GDM1 (cell line): ENCODE measurements at places on chromosomes 11 and 22.

- no peak for DNase-seq
Observed at GRCh38 chr22:22030493-22031182, 48.1 kb upstream of the TOP3B start.

DNA sequence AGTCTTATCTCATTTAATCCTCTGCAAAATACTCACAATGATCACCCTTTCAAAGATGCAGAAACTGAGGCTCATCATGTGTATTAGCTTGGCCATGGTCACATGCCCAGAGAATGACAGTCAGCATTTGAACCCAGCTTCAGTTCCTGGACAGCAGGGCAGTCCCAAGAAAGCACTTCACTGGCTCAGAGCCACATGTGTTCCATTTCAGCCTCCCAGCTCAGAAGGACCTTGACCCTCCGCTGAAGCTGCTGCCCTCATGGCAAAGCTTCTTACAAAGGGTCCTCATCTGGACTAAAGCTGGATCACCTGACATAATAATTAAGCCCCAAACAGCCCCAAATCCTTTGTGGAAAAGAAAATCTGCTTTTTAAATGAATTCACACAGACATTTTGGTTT lies 37.0 kb downstream of the TENM4 start:
- no peak for DNase-seq

DNA sequence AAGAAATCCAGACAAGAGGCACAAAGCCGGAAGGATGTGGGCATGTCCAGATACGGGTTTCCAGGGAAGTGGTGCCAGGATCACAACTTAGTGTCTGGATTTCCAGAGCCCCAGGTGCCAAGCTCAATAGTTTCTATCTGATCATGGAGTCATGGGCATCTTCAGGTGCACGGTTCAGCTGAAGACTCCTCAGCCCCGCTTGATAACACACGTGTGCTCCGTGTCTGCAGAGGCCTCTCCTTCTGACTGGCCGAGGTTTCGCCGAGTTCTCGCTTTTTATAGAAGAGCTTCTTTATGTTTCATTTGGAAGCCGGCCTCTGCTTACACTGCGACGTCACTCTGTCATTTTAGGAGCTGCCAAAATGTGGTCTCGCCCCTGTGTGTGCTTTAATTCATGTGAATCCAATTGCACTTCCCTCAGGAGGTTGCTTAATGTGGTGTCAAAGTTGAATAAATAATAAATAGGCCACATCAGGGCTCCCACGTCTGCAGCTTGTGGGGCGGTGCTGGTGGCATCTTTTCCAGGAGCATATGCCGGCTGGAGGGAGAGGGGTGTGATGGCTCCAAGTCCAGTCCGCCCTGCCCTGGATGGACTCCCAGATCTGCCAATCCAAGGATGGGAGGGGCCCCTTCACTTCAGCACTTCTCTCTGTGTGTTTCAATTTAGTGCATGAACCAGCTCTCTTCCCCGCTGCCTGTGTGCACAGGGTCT lies 1410.8 kb downstream of the TBC1D22A start:
- no peak for DNase-seq

DNA sequence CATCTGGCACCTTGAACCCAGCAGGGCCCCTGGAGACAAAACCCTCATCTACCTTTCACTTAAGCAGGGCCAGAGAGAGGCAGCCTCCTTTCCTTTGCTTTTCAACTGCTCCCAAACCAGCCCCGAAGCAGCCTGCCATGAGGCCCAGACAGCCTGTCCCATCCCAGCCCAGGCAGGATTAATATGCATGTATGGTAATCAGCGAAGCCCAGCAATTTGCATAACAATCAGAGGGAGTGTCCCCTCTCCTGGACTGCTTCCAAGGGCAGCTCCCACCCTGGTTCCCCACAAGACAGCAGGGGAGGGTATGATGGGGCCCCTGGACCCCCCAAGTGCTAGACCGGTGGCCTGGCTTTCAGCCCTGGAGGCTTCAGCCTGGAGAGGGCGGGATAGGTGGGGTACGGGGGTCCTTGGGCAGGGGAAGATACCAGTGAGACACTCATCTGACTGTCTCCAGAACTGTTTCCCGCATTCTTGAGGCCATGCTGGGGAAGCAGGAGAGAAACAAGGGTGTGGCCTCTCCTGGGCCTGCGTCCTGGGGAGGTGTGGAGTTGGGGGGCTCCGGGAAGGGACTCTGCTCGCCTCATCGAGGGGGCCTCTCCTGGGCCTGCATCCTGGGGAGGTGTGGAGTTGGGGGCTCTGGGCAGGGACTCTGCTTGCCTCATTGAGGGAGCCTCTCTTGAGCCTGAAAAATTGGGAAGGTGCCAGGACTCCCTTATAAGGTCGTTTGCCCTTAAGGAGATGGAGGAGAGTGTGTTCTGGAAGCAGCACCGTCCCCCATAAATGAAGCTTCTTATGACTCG lies 93.2 kb upstream of the PRR5 start:
- no peak for DNase-seq
